Hematopoietic multipotent progenitor cell (in vitro differentiated cells): ENCODE measurements at places on chromosomes 1 and 21.
A peak's percentile ranks its signal among the peaks of the same experiment; 100 is the strongest.

DNA sequence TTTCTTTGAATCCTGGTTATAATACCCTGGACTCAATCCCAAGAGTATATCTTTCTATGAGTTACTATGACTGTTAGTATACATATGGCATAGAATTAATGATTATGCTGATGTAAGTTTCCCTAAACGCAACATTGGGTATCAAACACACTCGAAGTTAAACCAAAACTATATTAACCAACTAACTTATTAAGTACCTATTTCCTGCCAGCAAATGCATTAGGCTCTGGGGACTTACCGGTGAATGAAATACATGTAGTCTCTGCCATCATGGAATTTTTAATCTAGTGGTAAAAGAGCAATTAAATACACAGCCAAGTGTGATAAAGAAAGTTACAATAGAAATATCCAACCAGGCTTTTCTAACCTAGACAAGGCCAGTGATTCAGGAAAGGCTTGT, 193.6 kb upstream of the ADGRL2 start:
- DNase-seq: no peak

- no peak for DNase-seq
Measured at GRCh38 chr1:248923352-248924338, 17.6 kb downstream of the PGBD2 start.

DNA sequence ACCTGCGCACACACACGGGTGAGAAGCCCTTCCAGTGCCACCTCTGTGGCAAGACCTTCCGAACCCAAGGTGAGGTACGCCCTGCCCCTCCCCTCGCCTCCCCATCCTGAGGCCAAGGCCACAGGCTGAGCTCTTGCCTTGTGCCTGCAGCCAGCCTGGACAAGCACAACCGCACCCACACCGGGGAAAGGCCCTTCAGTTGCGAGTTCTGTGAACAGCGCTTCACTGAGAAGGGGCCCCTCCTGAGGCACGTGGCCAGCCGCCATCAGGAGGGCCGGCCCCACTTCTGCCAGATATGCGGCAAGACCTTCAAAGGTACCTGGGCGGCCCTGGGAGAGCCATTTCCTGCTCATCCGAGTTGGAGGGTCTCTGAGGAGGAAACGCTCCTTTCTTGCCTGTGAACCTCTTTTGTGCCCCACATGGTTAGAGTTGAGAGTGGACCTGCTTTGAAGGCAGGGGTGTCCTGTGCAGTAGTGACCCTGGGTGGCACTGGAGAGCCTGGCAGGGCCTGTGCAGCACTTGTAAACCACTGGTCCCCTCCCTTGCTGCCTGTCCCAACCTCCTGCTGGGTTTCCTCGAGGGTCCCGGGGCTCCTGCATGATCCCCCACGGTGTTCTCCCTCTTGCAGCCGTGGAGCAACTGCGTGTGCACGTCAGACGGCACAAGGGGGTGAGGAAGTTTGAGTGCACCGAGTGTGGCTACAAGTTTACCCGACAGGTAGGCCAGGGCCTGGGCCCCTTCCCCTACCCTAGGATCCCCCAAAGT, 8.5 kb downstream of the ZBTB48 start:
- DNase-seq: no peak

- no peak for DNase-seq
Measured at GRCh38 chr1:22731924-22732720, 21.5 kb downstream of the EPHB2 start.

DNA sequence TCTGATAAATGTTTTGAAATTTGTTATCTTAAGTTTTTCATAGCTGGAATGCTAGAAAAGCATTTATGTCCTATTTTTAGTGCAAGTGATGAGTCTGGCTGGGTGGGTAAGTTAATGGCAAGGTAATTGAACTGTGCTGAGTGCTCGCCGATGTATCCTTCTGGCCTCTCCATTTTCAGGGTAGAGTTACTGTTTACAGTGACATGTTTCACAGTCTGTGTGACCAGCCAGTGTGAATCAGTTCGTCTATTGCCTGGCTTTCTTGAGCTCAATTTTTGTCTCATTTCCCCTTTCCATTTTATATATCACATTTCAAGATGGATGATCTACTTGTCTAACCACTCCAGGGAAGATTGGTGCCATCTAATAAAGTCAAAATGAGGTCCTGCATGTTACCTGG, 44.1 kb downstream of the ITSN1 start:
- DNase-seq: no peak

DNA sequence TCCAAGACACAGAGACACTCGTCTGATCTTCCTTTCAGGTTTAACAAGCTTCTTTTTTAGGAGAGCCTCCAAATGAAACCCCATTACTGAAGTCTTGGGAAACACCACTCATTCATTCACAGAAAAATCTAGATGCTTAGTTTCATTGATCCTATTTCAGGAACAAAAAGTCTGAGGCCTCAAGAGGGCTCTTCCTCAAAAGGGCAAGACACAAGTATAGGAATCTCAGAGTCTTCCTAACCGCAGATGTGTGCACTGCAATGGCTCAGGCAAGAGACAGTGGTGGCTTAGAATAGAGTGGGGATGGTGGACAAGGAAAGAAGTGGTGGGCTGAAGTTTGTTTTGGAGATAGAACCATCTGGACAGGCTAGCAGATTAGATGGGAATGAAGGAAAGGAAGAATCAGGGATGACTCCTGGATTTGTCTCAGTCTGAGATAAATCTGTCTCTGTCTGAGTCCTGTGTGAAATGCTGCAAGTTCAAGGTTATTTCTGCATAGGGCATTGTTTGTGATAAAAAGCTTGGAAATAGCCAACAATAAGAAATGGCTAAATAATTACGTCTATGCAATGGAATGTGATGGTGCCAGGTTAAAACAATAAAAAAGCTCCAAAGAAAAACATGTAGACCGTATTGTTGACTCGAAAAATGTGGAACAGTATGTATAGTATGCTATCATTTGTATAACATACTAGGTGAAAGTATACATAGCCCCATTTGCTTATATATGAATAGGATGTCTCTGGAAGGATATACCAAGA, 8.9 kb upstream of the CTSE start:
- no peak for DNase-seq

GRCh38 chr1:221801251-221801661, 59.4 kb upstream of the DUSP10 start:
- DNase-seq: no peak

DNA sequence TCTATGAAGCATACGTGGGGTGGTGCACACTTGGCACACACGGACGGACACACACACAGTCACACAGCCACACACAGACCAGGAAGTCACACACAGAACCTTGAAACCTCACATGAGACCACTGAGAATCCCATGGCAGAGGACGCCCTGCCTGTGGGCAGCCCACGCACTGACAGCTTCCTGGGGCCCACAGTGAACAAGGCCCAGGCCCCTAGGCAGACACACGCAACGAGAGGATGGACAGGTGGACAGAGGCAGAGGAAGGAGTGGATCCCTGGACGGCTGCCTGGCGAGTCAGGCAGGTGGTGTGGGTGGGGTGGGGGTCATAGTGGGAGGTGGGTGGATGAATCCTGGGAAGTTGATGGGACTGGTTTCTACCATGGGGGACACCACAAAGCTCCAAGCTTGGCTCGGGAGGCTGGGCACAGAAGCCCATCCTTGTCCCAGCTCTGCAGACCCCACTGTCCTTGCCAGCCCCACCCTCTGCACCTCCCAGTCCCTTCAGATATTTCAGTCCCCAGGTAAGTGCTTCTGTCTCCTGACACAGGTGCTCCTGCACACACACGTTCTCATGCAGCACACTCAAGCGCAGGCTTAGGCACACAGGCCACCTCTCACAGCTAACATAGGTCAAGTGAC, 49.1 kb downstream of the WNT9A start:
- no peak for DNase-seq

GRCh38 chr1:63710308-63710707, 63.5 kb upstream of the ROR1 start:
- DNase-seq: no peak

DNA sequence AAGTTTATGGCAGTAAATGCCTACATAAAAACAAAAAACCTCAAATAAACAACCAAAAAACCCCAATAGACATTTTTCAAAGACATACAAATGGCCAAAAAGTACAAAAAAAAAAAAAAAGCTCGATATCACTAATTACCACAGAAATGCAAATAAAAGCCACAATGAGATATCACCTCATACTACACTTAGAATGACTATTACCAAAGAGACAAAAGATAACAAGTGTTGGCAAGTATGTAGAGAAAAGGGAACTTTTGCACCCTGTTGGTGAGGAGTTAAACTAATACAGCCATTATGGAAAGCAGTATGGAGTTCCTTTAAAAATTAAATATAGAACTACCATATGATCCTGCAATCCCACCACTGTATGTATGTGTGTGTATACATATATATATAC, 21.1 kb downstream of the SLC25A24 start:
- DNase-seq: no peak

DNA sequence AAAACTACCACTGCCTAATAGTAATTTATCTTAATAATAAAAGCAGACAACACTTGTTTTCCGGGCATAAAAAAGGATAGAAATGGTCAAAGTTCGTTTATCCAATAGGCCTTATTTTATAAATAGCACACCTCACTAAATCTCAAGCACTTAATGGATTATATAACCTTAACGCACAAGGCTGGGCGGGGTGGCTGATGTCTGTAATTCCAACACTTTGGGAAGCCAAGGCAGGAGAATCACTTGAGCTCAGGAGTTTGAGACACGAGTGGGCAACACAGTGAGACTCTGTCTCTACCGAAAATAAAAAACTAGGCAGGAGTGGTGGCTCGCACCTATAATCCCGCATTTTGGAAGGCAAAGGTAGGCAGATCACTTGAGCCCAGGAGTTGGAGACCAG, 12.4 kb downstream of the EIF4G3 start:
- DNase-seq: no peak

- DNase-seq: no peak
Measured at GRCh38 chr1:27627061-27627460, 7.9 kb downstream of the FGR start.

- DNase-seq: peak; percentile 75
Measured at GRCh38 chr1:114979278-114979891, 50.2 kb upstream of the TSHB start.

- DNase-seq: no peak
Measured at GRCh38 chr1:155909894-155910293, 1.3 kb downstream of the RIT1 start.

- DNase-seq: no peak
Measured at GRCh38 chr1:159030877-159031447, 21.3 kb downstream of the IFI16 start.

DNA sequence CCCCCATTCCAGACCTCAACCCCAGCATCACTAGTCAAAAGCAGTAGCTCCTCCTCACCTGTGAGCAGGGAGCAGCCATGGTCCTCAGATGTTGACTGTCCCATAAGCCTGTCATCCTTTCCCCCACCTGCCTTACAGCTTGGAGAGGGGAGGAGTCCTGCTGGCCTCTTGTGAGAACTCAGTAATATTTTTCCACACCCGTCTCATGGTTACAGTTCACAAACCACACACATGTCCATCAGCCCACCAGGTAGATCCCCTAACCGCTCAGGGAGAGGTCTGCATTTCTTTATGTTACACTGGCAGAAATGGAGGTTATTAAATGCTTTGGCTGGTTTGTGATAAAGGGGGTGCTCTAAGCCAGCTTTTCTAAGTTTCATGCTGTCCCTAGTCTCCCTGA, 26.3 kb upstream of the POU3F1 start:
- no peak for DNase-seq
